ENCODE measurements at places on chromosomes 16 and 17.

GRCh38 chr16:66677179-66677578 lies 19.4 kb downstream of the CMTM4 start:
- no peak for DNase-seq

DNA sequence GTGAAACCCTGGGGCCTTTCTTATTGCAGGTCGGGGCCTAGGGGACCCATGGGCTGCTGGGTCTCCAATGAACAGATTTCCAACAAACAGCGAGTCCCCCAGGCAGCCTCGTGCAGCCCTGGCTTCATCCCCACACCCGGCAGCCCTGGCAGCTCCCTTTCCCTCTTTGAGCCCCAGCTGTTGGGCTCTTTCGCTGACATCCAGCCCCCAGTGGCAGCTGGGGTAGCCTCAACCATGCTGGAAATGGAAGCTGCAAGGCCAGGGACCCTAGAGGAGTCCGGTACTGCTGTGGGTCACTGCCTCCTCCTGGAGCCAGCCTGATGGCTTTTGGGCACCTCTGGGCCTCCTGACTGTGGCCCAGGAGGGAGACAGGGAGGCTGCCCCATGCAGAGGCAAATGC lies 5.9 kb downstream of the RPUSD1 start:
- DNase-seq, result no peak

- no peak for DNase-seq
Measured at GRCh38 chr17:74117999-74118421, 85.5 kb upstream of the RPL38 start.

DNA sequence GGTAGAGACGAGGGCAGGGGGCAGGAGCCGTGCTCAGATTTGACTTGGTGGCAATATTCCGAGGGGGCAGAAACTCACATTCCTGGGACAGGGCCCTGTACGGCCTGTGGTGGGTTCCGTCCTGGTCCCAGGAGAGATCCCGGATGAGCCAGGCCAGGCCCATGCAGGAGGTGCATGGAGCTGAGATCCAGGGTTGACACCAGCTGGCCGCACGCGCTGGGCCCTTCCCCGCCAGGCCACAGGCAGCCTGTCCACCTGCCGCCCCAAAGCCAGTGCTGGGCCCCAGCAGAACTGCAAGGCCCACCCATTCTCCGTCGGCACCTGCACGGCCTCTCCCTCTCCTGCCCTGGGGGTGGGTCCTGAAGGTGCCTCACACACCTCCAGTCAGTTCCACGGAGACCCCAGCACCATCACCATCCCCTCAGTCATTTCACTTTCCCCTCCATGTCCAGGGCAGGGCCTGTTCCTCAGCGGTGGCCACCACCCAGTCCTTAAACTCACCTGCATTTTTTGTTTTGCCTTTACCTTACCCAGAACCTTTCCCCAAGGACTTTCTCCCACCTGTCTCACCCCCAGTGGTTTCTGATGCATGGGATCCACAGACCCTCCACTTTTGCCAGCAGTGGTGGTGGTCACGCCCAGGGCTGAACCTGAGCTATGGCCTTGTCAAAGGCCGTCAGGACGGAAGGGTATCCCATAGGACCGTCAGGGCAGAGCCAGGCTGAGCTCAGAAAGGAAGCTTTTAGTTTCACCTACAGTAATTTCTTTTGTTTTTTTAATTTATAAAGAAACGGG lies 25.1 kb upstream of the CDH15 start:
- DNase-seq, result no peak

- DNase-seq, result no peak
Measured at GRCh38 chr17:43309505-43310332, 75.9 kb upstream of the RNU2-1 start.

- DNase-seq, result no peak
Measured at GRCh38 chr17:81939881-81940385, 2.8 kb upstream of the PYCR1 start.
